HS-5 (cell line): ENCODE measurements at places on chromosomes 4 and X.
A peak's percentile ranks its signal among the peaks of the same experiment; 100 is the strongest.

GRCh38 chr4:159308566-159309340 lies 205.9 kb downstream of the RAPGEF2 start:
- DNase-seq = peak; percentile 28

DNA sequence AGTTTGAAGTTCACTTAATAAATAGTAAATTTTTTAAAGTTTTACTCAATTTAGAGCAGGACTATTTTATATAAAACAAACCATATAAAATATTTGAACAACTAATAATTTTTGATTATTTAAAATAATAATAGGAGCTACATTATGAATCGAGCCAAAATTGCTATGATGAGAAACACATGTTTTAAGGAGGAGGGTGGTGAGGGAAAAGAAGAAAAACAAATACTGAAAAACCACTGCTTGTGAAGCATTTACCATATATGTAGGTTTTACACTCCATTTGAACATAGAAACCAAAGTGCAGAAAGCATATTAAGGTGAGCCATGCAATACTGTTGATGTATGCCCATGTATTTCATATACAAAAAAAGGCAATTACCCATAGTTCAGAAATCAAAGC lies 448.9 kb downstream of the FSTL5 start:
- DNase-seq = no peak

GRCh38 chrX:30887721-30888120 lies 1.3 kb downstream of the TAB3 start:
- DNase-seq = no peak

DNA sequence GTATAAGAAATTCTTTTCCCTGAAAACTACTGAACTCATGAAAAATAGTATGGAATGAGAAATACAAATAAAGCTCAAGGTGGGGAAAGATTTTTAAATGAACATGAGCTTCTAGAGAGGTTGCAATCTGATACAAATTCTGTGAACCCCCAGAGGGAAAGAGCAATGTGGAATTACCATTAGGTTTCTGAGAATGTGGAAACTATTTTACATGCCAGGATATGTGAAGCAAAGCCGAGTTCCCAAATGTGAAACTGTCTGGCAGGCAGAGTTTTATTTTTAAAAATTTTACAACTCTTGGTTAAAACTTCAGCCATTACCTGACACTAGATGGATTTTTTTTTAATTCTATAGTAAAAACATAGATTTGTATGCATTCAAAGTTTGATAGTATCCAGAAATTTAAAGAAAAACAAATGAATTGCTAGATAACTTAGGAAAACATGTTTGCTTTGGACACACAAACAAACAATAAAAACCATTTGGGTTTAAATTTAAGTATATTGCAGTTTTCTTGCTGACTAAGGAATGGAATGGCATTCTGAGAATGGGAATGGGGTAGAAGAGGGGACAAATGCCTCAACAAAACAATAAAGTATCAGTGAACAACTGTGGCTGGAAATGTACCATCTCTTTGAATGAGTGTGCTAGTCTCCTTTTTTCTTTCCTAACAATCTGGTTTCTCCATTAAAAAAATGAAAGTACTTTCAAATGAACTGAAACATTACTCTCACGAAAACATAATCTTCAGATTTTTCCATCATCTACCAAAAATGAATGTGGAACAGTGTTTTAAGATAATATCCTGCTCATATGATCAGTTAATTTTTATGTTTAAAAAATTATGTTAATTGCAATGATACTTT lies 99.6 kb downstream of the PCDH18 start:
- no peak for DNase-seq

DNA sequence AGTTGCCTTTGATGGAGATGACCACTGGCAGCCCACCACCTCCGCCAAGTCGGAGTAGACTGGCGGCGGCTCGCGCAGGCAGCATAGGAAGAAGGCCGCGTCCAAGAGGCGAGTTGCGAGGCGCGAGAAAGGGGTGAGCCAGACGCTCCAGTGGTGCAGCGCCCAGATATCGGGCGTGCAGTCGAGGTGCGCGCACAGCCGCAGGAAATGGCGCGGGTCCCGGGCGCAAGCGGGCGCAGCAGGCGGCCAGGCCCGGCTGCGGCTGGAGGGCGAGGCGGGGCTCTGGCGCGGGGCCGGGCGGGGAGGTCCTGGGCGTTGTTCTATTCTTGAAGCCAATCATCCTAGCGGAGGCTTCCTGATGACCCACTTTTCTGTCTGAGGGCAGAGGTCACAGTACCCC lies 13.2 kb upstream of the PGRMC1 start:
- DNase-seq = no peak

GRCh38 chrX:38941675-38942074 lies 140.4 kb downstream of the MID1IP1 start:
- DNase-seq = no peak

DNA sequence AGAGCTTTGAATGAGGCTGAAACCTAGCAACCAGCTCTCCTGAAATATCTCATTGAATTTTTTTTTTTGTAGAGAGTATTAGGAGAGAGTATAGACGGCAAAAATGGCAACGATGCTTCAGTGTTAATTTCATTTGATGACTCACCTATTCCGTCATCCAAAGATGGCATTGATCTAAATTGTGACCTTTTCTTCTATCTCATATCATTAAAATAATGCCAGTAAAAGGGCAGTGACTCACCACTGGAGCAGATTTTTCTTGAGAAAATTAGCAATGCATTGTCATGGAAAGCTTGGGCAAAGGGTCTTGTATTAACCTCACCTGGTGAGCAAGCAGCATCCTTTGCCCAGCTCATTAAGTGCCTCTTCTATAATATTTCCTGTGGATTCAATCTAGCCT lies 19.6 kb downstream of the VMA21 start:
- no peak for DNase-seq

- no peak for DNase-seq
Observed at GRCh38 chr4:1291996-1292702, 2.5 kb downstream of the MAEA start.

DNA sequence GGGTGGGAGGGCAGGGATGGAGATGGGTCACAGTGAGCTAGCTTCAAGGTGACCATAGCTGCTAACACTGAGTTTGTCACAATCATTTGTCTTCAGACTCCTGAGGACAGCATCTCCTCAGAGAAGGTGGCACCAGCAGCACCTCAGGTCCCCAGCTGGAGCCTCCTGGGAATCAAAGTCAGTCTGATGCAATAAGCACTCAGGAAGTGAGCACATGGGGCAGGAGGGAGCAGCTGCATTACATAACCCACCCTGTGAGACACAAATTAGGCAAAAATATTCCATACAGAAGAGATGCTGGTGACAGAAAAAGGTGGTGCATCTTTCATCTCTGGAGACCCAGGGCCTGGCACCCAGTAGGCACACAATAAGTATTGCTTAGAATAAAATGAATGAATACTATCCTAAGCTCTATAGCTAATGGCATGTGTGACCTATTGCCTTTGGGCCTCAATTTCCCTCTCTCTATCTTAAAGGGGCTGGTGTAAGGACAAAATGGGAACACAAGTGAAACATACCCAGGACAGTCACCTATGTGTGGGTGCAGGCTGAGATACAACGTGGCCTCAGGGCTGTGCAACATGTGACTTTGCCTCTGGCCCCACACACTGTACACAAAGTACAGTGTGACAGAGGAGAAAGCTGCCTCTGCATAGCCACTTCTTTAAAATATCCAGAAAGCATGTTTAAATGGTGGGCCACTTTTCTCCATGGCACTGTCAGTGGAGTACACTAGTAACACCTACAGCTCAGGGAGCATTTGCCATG lies 37.1 kb downstream of the SLC39A8 start:
- no peak for DNase-seq

- no peak for DNase-seq
Observed at GRCh38 chr4:4888695-4889094, 29.2 kb downstream of the MSX1 start.

- no peak for DNase-seq
Observed at GRCh38 chrX:154650221-154650510, 3.2 kb downstream of the CTAG2 start.

DNA sequence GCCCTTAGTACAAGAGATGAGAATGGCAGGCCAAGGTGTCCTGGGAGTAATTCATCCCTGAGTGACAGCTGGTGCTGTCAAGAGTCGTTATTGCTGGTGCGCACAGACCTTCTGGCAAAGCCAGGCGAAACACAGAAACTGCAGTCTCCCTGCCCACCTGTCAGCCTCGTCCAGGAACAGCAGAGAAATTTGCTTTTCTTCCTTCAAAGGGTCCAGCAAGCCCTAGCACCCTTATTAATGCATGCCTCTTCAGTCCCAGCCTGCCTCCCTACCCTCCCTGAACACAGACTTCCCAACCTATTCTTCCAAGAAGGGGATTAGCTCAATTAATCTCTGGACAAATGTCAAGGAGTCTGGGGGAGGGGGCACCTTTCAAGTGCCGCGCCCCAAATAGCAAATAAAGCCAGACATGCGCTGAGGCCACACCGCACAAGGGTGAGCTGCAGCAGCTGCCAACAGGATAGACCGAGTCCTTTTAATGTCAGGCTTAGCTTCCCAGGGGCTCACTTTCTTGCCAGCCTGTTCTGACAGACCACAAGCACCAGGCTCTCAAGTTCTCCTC lies 250.7 kb upstream of the RASGEF1B start:
- no peak for DNase-seq

DNA sequence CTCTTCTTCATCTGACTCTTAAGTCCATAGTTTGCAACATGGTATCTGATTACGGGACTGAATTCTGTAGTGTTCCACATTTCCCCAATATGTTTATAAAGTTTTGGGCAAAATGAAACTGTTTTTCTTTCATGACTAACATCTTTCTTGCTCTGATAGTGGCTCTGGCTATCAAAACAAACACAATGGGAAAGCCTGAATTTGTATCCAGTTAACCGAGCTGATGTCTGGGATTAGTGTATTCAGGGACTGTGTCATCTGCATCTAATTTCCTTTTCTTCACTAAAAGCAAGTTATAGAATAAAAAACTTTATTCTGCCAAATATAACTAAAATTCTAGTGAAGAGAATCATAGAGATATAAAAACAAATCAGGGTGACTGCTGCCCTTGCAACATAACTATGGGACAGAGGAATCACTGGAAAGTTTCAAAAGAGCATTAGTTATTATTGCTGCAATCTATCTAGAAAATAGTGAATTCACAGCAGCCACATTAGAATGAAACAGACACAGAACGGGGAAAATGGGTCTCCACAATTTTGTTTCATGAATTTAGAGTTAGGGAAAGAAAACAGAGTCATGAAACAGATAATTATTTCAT lies 61.3 kb downstream of the ANTXR2 start:
- DNase-seq = no peak

DNA sequence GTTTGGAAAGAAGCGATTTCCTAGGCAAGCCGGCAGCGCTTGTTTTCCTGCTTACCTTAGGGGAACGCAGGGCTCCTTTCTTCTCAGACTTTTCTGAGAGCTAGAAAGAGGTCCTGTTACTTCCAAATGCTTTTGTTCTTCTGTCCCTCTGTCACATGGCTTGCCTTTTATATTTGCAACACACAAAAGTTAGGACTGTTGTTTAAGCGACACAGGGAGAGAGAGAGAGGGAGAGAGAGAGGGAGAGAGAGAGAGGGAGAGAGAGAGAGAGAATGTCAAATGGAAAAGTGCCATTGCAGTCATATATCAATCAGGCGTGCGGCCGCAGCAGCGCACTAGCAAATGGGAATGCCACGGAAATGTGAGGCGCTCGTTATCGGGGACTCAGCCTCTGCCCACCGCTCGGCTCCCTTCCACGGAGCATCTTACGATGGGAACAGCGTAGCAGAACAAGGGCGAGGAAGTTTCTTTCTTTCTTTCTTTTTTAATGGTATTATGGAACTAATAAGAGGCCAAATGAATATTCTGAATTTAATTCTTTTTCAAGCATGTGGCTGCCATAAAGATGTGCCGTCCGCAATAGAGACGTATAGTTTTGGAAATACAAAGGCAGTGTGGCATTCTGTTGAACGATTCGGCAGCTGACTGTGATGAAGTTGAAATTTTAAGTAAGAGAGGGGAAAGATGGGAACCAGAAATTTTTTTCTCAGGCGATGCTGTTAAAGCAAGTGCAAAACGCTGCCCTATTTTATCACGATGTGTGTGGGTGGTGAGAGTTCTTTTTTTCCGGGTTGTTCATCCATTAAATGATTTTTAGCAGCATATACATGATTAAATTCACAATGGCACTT lies at the start of gene NDP:
Gene NDP (minus strand): TSS at position 142 of the 851 bp plus-strand sequence. CDS start 14,745 bp downstream, outside the sequence.
- no peak for DNase-seq

DNA sequence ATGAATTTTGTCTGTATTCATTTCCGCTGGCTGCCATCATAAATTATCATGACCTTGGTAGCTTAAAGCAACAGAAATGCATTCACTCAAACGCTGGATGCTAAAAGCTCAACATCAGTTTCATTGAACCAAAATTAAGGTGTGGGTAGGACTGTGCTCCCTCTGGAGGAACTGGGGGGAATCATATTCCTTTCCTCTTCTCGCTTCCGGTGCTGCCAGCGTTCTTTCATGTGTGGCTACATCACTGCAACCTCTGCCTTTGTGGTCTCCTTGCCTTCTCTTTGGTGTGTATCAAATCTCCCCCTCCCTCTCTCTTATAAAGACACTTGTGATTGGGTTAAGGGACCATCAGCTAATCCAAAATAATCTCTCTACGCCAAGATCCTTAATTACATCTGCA lies 39.5 kb downstream of the NEIL3 start:
- no peak for DNase-seq

GRCh38 chrX:17923546-17923945 lies 62.4 kb upstream of the RAI2 start:
- DNase-seq = no peak

DNA sequence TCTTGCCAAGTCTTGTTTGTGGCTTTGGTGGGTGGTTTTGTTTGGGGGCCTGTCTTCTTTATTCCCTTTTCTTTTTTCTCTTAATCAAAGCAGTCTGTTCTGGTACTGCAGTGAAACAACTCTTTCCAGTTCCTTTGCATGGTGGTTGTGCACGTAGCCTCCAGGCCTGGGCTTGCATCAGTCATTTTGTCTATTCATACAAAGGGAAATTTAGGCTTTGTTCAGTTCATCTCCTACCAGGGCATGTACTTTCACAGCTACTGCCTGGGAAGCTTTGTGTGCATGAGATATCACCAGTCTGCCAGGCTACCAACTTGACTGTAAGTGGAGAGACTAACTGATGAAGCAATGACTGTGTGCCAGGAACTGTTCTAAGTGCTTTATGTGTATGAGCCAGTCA lies 8.5 kb downstream of the TRIM2 start:
- DNase-seq = no peak

GRCh38 chrX:55713631-55714030 lies 3.9 kb upstream of the RRAGB start:
- no peak for DNase-seq

DNA sequence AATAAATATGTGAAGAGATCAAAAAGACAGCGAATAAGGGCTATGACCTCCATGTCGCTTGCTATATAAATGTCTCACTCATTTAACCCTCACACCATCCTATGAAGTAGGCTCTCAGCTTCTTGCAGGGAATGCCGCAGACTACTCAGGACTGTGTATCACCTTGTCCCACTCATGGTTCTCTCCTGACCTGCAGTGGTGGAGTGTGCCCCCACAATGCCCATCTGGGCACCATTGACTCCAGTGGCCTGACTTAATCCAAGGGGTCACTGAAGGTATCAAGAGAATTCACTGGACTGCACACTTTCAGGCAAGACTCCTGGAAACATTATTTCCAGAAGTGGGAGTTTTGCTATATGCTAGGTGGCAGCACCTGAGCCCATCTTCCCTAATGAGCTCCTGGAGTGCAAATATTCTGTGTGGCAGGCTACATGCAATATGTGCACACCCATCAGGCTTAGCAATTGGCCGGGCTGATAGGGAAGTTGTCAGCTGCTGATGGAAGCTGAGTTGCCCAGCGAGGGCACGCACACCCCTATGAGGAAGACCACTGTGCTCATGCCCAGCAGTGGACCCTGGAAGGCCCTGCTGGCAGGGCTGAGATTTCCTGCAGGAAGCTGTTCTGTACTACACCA lies 8.2 kb upstream of the EFNB1 start:
- DNase-seq = no peak

GRCh38 chrX:44974451-44974850 lies 101.5 kb downstream of the KDM6A start:
- peak; percentile 10 for DNase-seq

GRCh38 chr4:130600706-130601105 lies 1504.8 kb downstream of the C4orf33 start:
- DNase-seq = no peak
